Stimulated activated CD8-positive, alpha-beta memory T cell treated with anti-CD3 and anti-CD28 coated beads, Interleukin-15, amount 100 ng/mL, for 48 hours (primary cell): ENCODE measurements at places on chromosomes 11 and 22.

DNA sequence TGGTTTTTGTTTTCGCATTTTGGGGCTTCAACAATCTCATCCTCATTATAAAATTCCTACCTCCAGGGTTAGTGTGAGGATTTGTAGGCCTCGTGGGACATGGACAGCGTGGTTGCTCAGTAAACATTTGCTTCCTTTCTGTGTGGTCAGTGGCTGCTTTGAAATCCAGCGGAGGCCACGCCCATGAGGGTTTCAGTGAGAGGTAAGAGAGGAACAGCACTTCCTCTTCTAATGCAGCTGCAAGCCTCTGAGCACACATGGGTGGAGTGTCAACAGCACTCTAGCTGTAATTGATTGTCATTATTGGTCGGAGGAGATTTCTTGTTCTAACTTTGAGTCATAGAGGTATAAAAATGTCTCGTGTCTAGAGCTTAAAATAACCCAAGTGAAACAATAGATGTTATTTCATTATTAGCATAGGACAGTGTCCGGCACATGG lies 6.0 kb upstream of the ARHGAP42 start:
- no peak for DNase-seq

DNA sequence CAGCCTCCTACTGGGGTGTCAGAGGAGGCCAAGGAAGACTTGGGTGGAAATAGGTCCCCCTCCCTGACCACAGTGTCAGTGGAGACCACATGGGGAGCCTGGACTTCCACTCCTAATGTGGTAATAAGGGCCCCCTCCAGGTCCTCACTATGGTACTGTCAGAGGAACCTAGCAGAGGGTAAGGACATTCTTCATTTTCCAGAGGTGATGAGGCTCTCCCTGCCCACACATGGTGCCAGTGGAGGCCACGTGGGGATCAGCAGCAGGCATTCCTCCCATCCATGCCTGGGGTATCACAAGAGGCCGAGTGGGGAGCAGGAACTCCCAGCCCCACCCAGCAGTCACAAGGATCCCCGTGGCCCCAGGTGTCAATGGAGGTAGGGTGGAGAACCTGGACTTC lies 6.5 kb upstream of the CLDN5 start:
- no peak for DNase-seq

GRCh38 chr11:22467741-22468140 lies 129.6 kb downstream of the SLC17A6 start:
- no peak for DNase-seq

GRCh38 chr11:44454666-44455065 lies 110.8 kb upstream of the CD82 start:
- no peak for DNase-seq

- DNase-seq, result no peak
Observed at GRCh38 chr11:85685820-85686459, at the start of gene CCDC89. Gene CCDC89, minus strand, starts transcription at chr11:85686195. Its CDS starts 65 bp downstream, at chr11:85686130.

GRCh38 chr11:68053117-68053516 lies 14.3 kb downstream of the TCIRG1 start:
- DNase-seq, result no peak

DNA sequence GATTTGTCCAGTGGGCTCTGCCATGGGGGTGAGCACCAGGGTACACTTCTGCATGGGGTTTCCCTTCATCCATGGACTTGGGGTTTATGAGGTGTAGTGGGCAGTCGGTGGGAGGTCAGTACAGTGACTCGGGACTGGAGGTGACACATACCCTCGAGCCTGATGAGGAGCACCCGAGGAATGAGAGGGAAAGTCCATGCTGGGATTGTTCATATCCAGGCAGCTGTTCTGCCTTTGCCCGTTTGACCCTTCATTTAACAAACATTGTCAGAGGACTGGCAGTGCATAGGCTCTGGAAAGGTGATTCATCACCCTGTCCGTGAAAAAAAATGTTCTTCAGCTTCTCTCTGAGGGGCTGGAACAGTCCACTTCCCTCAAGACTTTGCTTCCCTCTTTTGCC lies 2.7 kb downstream of the NAV2 start:
- DNase-seq, result no peak
